Hematopoietic multipotent progenitor cell treated with erythropoietin and hydrocortisone succinate and interleukin-3 and kit ligand, for 4 days (in vitro differentiated cells): ENCODE measurements at places on chromosomes 3 and 15.
A peak's percentile ranks its signal among the peaks of the same experiment; 100 is the strongest.

DNA sequence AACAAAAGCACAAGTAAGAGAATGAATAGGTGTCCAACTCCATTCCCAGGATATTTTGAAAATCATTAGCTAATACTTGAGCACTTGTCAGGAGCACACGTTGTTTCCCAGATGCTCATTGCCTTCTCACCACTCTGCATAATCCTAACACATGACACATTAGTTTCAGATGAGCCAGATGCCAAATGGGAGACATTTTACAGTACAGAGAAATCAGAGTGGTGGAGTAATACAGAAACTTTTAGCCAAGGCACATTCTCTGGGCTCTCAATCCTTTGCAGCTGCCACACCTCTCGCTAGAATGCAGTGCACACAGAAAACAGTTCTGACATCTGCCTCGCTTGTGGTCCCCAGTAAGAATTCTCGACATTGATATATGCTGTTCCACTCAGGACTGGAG is 76.6 kb downstream of the P3H2 start:
- DNase-seq, result no peak

DNA sequence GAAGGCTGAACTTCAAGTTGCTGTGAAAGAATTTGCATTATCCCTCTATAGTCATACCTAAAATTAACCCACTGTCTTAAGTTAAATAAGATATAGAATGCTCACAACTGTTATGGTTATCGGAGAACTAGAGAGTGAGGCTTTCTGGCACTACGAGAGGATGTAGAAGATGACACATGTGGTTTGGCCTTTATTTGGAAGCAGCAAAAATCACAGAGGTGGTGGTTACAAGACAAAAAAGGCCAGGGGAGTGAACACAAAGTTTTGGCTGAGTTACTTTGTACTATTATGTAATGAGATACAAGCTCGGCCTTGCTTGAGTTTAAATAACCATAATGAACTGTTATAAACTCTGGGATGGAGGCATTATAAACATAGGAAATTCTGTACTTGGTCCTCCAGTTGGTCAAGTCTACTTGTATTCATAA is 78.3 kb upstream of the ICE2 start:
- DNase-seq, result no peak

- peak; percentile 76 for DNase-seq
Observed at GRCh38 chr3:4759689-4760312, 219.4 kb upstream of the BHLHE40 start.

DNA sequence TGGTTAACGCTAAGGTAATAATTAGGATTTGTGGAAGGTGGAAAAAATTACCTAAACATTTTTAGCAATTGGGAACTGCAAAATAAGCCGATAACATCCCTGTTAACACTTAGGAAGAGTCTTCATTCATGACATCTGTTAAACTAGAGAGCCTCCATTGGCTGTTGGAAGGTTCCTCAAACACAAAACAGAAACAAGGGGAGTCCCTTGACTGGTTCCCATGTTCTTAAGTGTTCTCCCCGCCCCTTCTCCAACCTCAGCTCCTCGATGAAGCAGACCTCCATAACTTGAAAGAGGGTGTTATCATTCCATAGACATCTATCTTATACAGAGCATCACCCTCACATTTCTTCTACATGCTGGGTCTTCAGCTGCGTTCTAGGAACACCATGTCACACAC is 2.5 kb downstream of the SLC22A13 start:
- peak; percentile 33 for DNase-seq

DNA sequence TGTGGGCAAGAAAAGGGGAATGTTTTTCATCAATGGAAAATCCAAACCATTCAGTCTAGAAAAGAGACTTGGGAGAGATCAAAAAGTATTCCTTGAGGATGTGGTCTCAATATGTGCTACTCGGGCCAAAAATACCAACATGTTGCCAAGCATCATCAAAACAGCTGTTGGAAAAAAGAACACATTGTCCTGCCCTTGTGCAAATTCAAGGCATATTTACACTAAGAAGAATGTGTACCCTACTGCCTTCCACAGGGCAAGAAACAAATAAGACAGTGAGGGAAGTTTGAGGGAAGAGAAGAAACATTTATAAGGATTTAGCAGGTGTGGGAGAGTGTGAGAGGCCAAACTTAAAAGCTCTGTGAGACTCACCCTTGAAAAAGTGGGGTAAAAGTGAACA is 252.1 kb downstream of the NTRK3 start:
- DNase-seq, result no peak

DNA sequence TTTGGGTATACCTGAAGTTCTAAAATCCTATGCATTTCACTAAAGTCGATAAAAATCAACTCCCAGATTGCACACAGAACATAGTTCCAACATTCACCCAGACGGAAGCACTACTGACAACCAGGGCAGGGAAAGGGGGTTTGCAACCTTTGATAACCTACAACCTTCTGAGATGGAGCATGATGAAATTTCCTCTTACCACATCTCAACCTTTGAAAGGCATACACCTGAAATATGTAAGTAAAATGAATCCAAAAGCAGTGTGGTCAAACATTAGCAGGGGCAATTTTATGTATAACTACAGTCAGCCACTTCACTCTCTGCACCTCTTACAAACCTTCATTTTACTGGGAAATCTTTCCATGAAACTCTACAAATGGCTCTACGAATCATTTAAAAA is 184.1 kb downstream of the FOXP1 start:
- DNase-seq, result no peak

DNA sequence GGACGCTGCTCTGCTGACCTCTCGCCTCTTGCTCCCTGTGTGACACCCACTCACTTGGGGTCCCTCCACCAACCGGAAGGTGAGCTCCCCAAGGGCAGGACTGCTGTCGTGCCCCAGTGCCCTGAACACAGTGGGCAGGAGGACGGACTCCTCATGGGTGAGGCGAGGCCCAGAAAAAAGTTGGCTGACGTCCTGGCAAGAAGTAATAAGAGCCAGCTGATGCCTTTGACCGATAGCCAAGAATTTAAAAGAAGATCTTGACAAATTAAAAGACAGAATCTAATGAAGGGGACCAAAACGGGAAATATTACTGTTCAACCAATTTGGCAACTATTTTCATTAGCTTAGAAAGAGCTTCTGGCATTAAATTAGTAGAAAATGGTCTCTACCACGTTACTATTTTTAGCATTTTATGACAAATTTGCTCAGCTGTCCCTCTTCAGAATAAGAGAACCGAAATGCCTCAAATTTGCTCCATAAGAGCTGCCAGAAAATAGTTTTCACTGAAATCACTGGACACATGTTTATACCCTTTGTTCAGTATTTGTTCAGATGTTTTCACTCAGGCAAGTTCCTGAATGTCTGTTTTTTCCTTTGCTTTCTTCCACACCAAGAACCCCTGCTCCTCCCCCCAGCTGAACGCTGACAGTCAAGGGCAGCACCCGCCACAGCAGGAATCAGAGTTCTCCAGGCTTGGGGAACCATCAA is 60.5 kb downstream of the XXYLT1 start:
- DNase-seq, result no peak

- DNase-seq, result no peak
Observed at GRCh38 chr3:128178782-128179483, 25.7 kb downstream of the EEFSEC start.

GRCh38 chr15:64024172-64025050 is 21.9 kb downstream of the DAPK2 start:
- peak; percentile 67 for DNase-seq

DNA sequence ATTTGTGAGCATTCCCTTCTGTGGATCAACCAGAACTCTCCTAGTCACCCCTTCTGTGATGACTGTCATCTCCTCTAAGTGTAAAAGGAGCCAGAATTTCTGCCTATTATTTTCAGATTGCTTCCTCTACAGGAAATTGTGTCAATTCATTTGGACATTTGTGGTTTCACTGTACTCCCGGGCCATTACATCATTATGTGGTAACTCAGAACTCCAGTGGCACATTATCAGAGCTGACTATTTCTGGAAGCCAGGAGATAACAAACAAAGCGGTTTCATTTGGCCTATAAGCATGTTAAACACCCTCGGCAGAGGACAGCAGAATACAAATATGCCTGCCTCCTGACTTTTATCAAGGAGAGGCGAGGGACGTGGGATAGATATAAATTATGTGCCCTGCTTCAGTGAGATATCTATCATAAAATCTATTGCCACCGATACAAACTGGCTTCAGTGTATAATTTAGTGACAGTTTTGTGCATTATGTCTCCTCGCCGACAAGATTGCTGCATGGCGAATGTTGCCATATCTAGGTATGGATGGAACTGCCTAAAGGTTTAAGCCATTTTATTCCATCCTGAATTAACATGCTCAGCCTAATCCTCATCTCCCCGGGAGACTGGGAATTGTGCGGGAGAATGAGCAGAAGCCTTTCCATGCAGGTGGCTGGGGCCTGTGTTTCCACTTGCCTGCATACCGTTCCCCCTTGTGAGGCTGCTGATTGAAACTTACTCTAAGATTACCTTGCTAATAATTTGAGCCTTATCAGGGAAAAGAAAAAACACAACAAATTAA is 193.4 kb upstream of the SEMA6D start:
- peak; percentile 83 for DNase-seq

DNA sequence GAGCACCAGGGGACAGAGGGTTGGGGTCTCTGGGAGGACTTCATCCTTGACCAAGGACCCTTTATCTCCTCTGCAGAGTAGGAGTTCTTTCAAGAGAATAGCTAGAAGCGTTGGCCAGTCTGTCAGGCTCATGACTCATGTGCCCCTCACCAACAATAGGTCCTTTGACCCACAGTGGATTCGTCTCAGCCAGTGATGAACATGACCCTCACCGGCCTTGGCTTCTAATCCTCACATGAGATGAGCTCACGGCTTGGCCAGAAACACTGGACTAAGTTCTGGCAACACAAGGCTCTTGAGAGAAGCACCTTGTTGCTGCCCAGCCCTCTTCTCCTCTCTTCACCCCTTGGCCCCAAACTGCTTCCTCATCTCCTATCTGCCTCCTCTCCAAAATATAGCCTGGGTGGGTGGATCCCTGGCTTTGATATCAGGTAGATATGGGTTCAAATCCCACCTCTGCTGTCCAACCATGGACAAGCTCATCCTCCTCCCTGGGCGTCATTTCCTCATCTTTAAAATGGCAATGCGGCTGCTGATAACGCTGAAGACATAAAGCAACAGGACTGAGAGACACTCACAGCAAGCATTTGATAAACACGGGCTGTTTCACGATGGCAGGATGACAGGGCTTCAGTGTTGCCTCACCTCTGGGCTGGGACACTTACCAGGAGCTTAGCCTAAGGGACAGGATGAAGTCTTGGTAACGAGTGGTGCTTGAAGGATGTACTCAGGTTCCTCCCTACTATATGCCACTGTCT is 446.7 kb upstream of the PROK2 start:
- DNase-seq, result no peak

DNA sequence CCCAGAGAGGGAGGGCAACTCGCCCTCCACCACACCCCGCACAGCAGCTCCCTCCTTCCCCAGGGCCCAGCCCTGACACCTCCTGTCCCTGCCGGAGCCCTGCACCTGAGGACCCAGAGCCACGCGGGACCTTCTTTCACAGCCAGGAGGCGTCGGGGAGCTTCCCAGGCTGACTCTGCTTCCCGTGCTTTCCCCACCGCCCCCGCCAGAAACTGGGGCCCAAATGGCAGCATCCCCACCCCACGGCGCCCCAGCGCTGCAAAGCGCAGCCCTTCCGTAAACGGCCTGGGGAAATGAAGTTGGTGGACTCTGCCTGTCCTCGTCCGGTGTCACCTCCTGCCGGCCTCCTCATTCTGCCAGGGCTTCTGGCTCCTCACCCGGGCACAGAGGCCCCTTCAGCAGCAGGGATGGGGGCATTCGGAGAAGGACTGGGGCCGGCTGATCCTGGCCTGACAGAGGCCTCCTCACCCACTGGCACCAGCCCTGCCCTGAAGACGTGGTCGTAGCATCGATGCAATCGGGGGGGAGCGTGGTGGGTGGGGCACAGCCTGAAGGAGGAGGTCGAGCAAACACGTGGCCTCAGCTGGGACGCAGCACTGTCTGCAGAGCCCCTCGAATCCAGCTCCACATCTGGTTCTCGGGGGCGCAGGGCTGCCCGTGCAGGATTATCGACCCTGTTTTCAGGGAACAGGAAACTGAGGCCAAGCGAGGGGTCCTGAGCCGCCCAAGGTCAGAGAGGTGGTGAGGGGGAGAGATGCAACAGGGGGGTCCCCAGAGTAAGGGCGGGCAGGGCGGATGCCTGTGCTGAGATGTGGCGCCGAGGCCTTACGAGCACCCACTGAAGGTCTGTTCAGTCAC is 235.4 kb downstream of the XXYLT1 start:
- DNase-seq, result peak; percentile 26

GRCh38 chr3:78882251-78882650 is 885.5 kb downstream of the ROBO1 start:
- DNase-seq, result no peak

- peak; percentile 17 for DNase-seq
Observed at GRCh38 chr15:73752806-73753193, 351 bp downstream of the INSYN1 start.

- DNase-seq, result no peak
Observed at GRCh38 chr3:197394464-197395321, 96.3 kb upstream of the DLG1 start.

DNA sequence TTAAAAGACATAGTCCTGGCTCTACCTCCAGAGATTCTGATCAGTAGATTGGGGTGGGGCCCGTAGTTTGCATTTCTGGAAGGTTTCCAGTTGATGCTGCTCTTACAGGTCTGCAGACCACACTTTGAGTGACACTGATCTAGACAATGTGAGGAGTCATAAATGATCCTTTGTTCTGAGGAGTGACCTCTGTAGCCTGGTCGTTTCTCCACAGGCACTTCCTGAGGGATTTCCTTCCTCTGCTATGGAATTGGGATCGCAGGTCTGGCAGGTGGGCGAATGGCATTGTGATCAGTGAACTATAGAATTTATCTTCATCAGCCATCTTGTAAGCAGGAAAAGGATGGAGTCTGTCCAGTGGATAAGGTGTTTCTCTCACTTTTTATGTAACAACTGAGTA is 5.5 kb downstream of the GFM1 start:
- DNase-seq, result no peak
